Left lung (tissue), 14 donors: ENCODE measurements at places on chromosomes 6 and 20. TPM values are rescaled to one million over a fixed set of nuclear protein-coding genes. Genes with fewer than 3 reads are reported as not detected.

The NFS1 gene
- total RNA-seq: 25.5 TPM

The TENT5A gene
- 15.2 TPM for total RNA-seq

The RIN2 gene
- 69.0 TPM for total RNA-seq

The HLA-DQA2 gene
- total RNA-seq: 7.0 TPM

The IP6K3 gene
- total RNA-seq: 3.4 TPM

The B3GAT2 gene
- not detected for total RNA-seq

The MICB gene
- 11.3 TPM for total RNA-seq

The SEL1L2 gene
- not detected for total RNA-seq

The SMOC2 gene
- total RNA-seq: 8.9 TPM

The GPR6 gene
- total RNA-seq: not detected

The OXT gene
- total RNA-seq: 0.55 TPM

The CRIP3 gene
- 1.1 TPM for total RNA-seq

The BTBD9 gene
- total RNA-seq: 44.0 TPM

The RAET1L gene
- total RNA-seq: not detected

The TCF15 gene
- 0.18 TPM for total RNA-seq

The BMP5 gene
- total RNA-seq: 12.7 TPM

The SLC22A1 gene
- 2.7 TPM for total RNA-seq

The AIF1 gene
- total RNA-seq: 38.5 TPM

The RTN4IP1 gene
- 4.6 TPM for total RNA-seq

The KCNK15 gene
- total RNA-seq: 1.8 TPM

The ZFP64 gene
- total RNA-seq: 10.8 TPM

The SRMS gene
- not detected for total RNA-seq

The AHCY gene
- 112 TPM for total RNA-seq
